GM12891 (cell line): ENCODE measurements at places on chromosomes 12 and 14.
A peak's percentile ranks its signal among the peaks of the same experiment; 100 is the strongest.

- DNase-seq = no peak
Observed at GRCh38 chr14:34665785-34666435, 36.0 kb upstream of the SNX6 start.

DNA sequence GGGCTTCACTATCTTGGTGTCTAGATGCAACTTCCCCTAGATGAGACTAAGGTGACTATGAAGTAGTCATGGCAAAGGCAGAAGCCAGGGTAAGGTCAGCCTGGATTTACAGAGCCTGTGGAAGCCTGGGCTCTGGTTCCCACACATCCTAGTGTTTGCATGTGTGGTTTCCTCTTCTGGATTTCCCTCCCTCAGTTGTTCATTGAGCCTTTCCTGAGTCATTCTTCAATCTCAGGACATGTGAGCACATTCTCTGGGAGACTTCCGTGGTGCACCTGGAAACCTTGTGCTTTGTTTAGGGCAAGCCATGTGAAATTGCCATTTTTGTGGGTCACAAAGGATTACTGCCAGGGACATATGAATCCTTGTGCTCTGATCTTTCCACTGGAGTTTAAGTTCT lies 236.6 kb downstream of the C12orf75 start:
- no peak for DNase-seq

DNA sequence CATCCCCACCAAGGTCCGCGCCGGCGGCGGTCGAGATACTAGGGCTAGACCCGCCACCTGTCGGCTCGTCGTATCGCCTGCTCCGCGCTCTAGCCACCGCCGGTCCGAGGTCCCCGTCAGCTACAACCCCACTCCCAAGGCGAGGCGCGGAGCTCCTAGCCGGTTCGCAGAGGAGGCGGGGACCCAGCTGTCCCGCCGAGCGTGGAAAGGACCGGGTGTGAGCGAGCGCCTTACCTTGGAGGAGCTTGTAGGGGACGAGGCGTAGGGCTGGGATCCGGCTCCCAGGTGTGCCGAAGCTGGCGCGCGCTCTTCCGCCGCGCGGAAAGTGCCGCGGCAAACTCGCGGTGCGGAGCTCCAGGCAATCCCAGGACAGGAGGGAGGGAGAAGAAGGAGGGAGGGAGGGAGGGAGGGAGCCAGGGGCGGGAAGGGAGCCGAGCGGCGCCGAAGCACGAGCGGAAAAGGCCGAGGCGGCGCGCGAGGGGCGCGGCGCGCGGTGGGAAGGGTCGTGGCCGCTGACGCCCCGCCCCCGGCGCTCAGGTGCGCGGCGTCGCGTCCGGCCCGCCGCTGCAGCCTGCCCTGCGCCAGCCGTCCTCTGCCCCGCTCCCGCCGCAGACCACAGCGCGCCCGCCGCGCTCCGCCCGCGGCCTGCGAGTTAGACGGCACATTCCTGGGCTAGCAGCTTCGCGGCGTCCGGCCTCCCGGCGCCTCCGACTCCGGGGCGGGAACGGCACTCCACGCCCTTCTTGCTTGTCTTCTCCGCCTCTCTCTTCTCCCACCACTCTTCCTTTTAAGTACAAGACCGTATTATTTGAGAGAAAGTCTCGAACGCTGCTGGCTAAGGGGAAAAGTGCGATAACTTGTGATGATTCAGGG lies at the start of gene PAWR:
Gene PAWR (minus strand): TSS at position 327 of the 873 bp plus-strand sequence. CDS start 720 bp downstream, outside the sequence.
- peak; percentile 71 for DNase-seq

GRCh38 chr12:11273449-11273848 lies 3.9 kb upstream of the PRB3 start:
- DNase-seq = no peak

DNA sequence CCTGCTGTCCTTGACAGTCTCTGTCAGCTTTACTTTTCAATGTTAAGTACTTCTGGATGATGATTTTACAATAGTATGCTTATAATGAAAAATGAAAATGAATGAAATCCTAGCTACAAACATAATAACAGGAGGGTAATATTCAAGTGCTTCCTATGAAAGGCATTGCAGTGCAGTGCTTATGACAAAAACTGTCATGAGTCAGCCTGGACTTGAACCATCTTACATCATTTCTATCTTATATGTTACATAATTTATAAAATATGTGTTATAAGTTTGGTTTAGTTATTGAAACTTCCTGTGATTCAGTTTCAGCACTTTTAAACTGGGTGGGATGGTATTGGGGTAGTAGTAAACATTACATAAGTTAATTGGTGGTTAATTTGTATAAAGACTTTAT lies 451.7 kb downstream of the TMEM117 start:
- no peak for DNase-seq

GRCh38 chr12:96210376-96211055 lies 16.3 kb downstream of the ELK3 start:
- DNase-seq = no peak

DNA sequence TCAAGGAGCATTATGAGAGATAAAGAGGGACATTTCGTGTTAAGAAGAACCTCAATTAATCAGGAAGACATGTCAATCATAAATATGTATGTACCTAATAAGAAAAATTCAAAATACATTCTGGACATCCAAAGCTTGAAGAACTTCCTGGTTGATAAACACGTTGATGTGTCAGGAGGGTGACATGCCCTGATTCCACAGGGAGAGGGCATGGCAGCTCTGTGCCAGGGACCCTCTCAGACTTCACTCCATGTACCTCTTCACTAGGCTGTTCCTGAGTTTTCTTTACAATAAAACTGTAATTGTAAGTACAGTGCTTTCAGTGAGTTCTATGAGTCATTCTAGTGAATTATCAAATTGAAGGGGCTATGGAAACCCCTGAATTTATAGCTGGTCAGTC lies 163.5 kb downstream of the CFAP54 start:
- no peak for DNase-seq

- no peak for DNase-seq
Observed at GRCh38 chr12:14959463-14959862, 1.9 kb downstream of the ARHGDIB start.

GRCh38 chr14:32201816-32202490 lies at the start of gene RNU6-7:
RNU6-7 (plus strand) TSS chr14:32202045.
- DNase-seq = no peak

DNA sequence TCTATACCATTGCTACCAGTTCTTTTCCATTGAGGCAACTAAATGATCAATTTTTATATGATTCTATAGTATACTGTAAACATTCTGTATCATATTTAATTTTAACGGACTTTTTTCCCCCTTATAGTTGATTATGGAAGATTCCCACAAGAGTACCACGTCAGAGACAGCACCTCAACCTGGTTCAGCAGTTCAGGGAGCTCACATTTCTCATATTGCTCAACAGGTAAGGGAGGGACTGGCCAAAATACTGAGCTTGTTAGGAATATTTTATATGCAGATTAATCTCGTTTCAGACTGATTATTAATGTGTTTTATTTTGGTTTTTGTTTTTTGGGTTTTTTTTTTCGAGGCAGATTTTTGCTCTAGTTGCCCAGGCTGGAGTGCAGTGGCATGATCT lies 16.1 kb downstream of the ATF1 start:
- DNase-seq = no peak

DNA sequence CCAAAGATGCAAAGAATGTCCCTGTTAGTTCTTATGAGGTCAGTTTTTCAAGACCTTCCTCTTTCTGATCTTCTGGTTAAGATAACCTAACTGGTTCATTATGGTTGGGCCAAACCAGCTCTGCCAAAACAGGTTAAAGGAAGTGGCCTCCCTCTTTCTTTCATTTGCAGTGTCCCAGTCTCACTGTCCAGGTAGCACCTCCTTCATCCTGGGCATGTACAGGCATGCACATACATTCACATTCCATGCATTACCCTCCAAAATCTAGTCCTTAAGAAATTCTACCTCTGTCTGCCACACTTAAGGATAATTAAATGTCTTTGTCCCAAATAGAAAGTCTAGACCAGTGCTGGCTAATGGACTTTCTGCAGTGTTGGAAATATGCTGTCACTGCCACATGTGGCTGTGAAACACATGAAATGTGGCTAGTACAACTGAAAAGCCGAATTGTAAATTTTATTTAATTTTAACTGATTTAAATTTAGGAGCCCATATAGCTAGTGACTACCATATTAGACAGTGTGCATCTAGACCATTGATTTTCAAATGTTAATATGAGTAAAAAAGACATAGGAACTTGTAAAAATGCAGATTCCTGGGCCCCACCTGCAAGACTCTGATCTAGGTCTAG lies 169.3 kb downstream of the PCNX1 start:
- DNase-seq = no peak

DNA sequence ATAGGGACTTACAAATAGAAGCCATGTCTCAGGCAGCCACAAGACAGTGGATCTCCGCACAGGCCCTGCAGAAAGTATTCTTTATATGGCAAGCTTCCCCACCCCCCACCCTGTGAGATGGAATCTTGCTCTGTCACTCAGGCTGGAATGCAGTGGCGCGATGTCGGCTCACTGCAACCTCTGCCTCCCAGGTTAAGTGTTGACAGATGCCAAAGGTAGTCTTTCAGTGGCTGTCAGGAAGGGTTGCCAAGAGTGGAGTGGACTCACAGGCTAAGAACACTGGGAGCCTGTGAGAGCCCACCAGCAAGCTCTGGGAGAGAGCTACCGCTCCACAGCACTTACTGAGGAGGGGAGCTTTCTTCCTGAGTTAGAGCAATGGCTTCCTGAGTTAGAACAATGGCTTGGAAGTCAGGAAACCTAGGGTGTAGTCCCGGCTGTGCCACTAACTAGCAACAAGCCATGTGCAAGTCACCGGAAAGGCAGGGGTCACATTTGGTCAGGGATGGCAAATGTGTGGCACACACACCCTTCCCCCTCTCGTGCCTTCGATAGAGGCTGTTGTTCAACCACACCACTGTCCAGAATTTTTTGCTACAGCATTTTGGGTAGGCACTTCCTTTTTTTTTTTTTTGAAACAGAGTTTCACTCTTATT lies 2.6 kb downstream of the RNASE1 start:
- no peak for DNase-seq

- no peak for DNase-seq
Observed at GRCh38 chr12:118982302-118982701, 961 bp downstream of the SRRM4 start.

DNA sequence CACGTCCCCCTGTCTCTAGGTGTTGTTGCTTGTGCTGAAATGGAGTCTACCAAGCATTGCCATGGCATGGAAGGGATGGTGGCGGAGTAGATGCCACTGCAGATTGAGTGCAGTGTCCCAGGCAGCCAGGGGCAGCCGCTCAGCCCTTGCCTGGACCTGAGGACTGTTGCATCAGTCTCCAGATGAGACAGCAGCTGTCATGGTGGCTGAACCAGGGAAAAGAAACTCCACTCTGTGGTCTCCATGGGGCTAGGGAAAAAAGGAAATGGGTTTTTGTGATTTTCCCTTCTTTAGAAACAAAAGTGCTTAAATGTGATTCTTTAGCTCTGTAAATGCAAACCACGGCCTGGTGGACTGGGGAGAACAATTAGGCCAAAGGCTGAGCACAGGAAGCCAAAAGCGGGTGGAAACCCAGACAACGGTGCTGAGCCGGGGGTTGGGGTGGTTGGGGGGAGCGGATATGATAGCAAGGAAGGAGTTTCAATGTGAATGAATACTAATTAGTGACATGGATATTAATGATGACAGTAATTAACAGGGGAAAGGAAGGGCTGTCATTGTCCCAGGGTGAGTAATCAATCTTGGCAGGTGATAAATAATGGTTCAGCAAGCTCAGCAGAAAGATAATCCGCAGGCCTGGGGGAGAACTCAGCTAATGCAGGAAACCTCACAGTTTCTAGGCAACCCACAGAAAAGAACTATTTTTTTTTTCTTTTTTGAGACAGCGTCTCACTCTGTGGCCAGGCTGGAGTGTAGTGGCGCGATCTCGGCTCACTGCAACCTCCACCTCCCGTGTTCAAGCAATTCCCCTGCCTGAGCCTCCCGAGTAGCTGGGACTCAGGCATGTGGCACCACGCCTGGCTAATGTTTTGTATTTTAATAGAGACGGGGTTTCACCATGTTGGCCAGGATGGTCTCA lies 442.6 kb downstream of the DPF3 start:
- no peak for DNase-seq

DNA sequence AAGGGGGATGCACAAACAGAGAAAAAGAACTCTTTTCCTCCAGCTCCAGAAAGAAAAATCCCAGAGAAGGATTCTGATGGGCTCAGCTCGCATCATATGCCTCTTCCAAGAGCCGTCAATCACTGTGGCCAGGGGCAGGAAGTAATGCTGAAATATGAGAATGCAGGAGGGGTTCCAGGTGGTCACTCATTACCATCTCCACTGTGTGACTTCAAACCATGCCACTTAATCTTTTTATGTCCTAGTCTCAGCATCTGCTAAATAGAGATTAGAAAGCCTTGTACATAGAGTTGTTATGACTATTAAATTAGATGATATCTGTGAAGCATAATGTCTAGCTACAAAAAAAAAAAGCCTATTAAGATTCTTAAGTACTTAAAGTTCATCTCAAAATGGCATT lies 65.6 kb upstream of the FICD start:
- no peak for DNase-seq

- no peak for DNase-seq
Observed at GRCh38 chr12:46430340-46430948, 57.9 kb upstream of the SLC38A2 start.

GRCh38 chr12:111748151-111748672 lies 18.5 kb upstream of the ALDH2 start:
- no peak for DNase-seq

- DNase-seq = no peak
Observed at GRCh38 chr12:7113389-7113871, 4.4 kb upstream of the C1RL start.

DNA sequence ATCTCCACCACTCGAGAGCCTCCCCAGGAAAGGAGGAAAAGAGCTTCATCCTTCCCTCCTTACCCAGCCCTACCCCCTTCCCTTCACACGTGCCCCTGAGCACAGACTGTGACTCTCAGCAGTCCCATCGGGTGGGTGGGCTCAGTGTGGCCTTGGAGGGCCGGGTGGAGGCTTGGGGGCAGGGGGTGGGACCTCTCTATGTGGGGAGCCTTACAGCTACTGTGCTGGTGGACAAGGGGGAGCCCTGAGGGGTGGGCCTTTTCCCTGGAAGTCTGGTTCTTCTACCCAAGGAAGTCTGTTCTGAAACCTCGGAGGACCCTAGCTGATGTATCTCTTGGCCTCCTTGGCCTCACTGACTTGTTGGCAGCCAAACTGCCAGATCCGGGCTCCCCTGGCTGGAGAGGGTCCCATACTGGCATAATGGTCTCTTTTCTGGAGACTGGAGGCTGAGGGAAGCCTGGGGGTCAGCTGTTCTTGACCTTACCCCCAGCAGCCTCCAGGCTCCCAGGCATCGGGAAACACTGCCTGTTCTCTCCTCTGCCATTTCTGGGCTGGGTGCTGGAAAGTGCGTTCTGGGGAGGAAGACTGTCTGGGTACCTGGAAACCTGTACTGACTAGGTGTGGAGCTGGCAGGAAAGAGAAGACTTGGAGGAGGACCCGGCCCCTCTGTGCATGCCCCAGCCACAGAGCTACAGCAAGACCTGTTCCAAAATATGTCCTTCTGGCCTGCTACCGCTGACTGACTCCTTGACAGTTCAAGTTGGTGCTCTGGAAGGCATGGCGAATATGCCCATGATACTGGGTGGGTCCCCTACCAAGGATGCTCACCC lies 7.6 kb downstream of the VASH1 start:
- DNase-seq = no peak

DNA sequence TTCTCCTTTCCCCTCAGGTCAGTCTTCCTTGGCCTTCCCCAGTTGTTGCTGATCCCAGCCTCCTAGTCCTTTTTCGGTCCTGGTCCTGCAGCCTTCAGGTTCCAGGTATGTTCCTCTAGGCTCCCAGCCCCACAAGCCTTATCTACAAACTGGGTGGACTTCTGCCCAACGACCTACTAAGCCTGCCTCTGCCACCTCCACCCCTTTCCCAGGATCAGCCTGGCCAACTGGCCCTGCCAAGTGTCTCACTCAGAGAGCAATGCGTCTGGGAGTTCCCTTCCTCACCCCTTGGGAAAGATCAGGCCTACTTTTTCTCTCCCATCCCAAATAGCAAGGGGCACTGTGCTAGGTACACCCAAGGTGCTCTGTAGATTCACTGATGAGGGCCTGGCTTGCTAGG lies at the start of gene SERPINA12:
Gene SERPINA12 (minus strand): TSS at position 114 of the 400 bp plus-strand sequence. CDS start 11,072 bp downstream, outside the sequence.
- DNase-seq = no peak
